ENCODE measurements at places on chromosomes 16 and 17.

DNA sequence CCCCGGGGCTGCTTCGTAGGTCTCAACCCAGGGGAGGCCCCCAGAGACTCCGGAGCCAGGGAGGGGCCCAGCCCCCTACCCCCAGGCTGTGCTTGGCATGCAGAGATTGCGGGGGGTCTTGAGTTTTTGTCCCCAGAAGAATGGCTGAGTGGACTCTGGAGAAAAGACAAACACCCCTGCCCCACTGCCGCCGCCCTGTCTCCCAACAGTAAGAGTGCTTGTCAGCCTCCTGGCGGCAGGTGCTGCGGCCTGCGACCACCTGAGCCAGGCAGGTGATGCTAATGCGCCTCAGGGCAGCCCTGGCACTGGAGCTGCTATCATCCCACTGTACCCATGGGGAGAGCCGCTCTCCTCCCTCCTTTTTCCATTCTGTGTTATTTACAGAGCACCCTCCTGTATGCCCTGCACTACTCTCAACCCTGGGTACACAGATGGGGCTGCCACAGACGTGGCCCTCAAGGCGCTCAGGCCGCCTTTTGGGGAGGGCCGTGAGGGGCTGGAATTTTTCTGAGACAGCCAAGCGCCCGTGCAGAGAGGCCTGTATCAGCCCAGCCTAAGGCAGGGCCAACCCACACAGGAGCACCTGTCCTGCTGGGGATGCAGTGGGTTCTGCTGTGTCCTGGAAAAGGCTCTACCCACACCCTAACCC, 2.6 kb upstream of the IL17C start:
- DNase-seq: no peak

DNA sequence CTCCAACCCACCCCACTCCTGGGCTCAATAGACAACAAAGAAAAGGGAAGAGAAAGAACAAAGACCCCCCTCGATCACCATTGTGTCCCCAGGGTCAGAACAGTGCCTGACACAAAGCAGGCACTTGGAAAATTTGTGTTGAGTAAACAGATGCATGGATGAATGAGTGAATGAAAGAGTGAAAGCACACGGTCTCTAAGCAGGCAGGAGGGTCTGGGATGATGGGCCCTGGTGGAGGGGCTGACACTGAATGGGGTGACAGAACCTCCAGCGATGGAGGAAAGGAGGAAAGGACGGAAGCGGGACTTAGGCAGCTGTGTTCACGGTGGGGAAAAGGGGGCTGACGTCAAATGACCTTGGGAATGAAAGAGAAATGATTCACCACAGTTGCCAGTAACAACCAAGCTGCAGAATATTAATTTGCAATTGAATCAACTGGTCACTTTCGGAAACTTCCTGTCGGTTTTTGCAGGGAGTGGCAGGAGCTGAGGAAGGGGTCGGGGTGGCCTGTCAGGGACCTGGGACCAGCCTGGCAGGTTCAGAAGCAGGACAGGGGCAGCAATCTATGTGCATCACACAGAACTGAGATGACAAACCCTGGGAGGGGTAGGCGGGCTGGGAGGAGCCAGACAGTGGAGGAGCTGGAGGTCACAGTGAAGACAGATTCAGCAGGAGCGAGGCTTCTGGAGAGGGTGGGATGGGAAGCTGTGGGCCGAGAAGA, 6.7 kb upstream of the GAST start:
- DNase-seq: no peak

- DNase-seq: no peak
Observed at GRCh38 chr17:63523253-63523855, at the start of gene KCNH6. KCNH6 (plus strand) TSS chr17:63523358; CDS start chr17:63523414, 56 bp downstream.

DNA sequence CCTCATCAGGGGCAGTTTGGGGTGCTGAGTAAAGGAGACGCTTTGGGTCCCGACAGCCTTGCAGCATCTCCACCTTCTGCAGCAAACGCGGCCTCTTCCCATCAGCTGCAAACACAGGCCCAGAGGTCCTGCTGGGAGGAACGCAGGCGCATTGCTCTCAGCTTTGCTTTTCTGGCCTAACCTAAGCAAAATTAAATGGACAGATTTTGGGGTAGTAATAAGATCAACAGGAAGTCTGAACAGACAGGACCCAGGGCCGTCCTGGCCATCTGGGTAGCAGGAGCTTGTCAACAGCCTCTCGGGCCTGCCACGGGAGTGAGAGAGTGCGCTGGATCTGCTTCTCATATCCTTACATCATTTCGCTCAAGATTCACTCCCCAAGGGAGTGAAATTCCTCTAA, 7.2 kb downstream of the NUBP1 start:
- no peak for DNase-seq

GRCh38 chr16:52747088-52747595, 200.2 kb upstream of the TOX3 start:
- DNase-seq: no peak

GRCh38 chr17:29722411-29723198, 99.9 kb upstream of the CORO6 start:
- no peak for DNase-seq

GRCh38 chr17:33164169-33164881, 128.8 kb downstream of the ASIC2 start:
- DNase-seq: no peak

- DNase-seq: no peak
Observed at GRCh38 chr17:10752696-10753095, 22.9 kb upstream of the TMEM220 start.
